ENCODE measurements at places on chromosomes 1 and 21.

- no peaks in the 10 kb centered on the region for H3K36me3 ChIP-seq
- no peak for DNase-seq
- H3K4me1 ChIP-seq: no peaks in the 10 kb centered on the region
- H3K27ac ChIP-seq: no peak overlapping the region
- no peak overlapping the region for H3K4me3 ChIP-seq
- peaks cover 45% of the 10 kb centered on the region for H3K27me3 ChIP-seq
Measured at GRCh38 chr1:24009406-24009805, 29.3 kb upstream of the SRSF10 start.

- H3K4me1 ChIP-seq: no peaks in the 10 kb centered on the region
- no peak overlapping the region for H3K27ac ChIP-seq
- peaks cover 78% of the 10 kb centered on the region for H3K27me3 ChIP-seq
- DNase-seq: no peak
- no peak overlapping the region for H3K4me3 ChIP-seq
- H3K36me3 ChIP-seq: no peaks in the 10 kb centered on the region
Measured at GRCh38 chr1:66598670-66599069, 64.7 kb downstream of the SGIP1 start.

- no peak for DNase-seq
- no peaks in the 10 kb centered on the region for H3K4me1 ChIP-seq
- H3K27me3 ChIP-seq: no peaks in the 10 kb centered on the region
- H3K4me3 ChIP-seq: no peak overlapping the region
- H3K36me3 ChIP-seq: peaks cover 2% of the 10 kb centered on the region
- no peak overlapping the region for H3K27ac ChIP-seq
Measured at GRCh38 chr1:154019269-154019668, 28.7 kb downstream of the RPS27 start.

GRCh38 chr1:61743716-61744580, 1.7 kb downstream of the PATJ start:
- peaks cover 5% of the 10 kb centered on the region for H3K36me3 ChIP-seq
- peak overlapping the region; percentile 91 for H3K4me3 ChIP-seq
- peaks cover 22% of the 10 kb centered on the region for H3K4me1 ChIP-seq
- no peak for DNase-seq
- peak overlapping the region; percentile 19 for H3K27ac ChIP-seq
- no peaks in the 10 kb centered on the region for H3K27me3 ChIP-seq

DNA sequence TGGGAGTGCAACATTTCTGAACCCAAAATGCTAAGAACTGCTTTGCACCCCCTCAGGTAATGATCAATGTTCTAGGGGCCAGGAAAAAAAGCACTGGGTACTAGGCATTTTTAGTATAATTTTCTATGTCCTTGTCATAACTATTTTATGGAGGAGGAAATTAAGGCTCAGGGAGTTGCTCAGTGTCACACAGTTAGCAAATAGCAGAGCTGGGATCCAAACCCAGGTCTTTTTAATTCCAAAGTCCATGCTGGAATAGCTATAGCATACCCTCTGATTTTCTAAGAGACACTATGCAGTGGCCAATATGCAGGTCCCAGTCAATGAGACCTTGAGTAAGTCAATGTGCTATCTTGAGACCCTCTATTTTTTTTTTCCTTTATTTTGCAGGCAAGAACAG, 394.5 kb upstream of the USP24 start:
- peaks cover 38% of the 10 kb centered on the region for H3K27me3 ChIP-seq
- DNase-seq: no peak
- no peaks in the 10 kb centered on the region for H3K36me3 ChIP-seq
- no peak overlapping the region for H3K27ac ChIP-seq

DNA sequence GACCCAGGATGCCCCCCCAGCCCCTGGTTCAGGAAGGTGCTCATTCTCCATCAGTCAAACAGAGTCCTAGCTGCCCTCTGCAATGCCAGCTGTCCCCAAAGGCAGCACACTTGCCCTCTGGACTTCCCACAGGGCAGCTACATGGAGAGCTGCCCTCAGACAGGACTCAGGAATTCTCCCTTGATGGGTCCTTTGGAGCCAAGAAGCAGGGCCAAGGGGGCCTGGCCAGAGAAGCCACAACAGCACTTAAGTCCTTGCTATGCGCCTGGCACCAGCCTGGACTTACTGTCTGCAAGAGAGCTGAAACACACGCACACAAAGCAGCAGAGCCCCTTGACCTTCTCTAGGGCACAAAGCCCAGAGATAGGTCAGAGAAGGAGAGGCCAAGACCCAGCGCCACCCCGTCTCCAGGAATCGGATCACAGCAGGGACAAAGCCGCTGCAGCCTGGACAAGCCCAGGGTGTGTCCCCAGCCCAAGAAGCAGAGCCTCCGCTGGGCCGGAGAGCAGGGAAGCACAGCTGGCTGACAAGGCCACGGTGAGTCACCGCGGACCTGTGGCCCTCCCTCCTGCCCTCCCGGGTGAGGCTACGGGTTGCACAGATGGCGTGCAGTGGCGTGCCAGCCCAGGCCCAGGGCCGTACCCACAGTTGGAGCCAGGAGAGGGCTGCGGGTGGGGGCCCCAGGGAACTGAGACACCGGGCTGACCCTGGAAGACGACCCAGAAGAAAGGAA, 1.7 kb downstream of the WNT9A start:
- H3K4me1 ChIP-seq: peaks cover 7% of the 10 kb centered on the region
- peak overlapping the region; percentile 71 for H3K4me3 ChIP-seq
- DNase-seq: no peak
- peak overlapping the region; percentile 41 for H3K27ac ChIP-seq

DNA sequence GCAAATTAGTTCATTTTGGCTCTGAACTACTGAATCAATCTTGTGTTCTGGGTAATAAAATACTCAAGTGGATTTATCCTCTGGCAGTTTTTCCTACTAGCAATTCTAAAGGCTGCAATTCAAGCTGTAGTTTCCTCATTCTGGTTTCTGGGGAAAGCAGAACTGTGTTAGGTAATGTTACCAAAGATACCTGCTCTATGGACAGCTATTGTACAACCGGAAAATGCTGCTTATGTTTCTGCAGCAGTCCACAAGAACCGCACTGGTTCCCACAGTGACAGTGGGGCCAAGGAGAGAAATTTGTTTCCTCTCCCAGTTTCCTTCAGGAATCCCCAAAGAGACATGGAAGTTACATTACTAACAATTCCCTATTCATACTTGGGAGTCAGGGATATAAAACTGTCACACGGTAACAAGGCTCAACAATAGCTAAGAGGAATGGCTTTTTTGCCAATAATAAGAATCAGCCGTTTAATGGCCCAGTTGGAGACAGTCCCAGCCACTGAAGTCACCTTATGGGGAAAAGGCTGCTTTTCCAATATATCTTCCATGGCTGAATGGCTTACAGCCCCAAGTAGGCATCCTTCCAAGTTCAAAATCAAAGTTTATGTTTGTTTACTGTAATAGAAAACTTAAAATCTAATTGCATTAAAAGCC, 52.6 kb downstream of the PCNX2 start:
- no peak for DNase-seq
- H3K4me1 ChIP-seq: peaks cover 11% of the 10 kb centered on the region
- H3K4me3 ChIP-seq: no peak overlapping the region

- H3K36me3 ChIP-seq: peaks cover 1% of the 10 kb centered on the region
- no peak overlapping the region for H3K4me3 ChIP-seq
- no peak for DNase-seq
- no peak overlapping the region for H3K27ac ChIP-seq
- no peaks in the 10 kb centered on the region for H3K4me1 ChIP-seq
Measured at GRCh38 chr1:5448486-5448885, 543.7 kb downstream of the NPHP4 start.

- no peak for DNase-seq
- no peak overlapping the region for H3K27ac ChIP-seq
- no peaks in the 10 kb centered on the region for H3K36me3 ChIP-seq
- no peaks in the 10 kb centered on the region for H3K4me1 ChIP-seq
Measured at GRCh38 chr1:178619042-178619927, 105.8 kb upstream of the RALGPS2 start.

GRCh38 chr1:232425421-232425820, 204.5 kb downstream of the SIPA1L2 start:
- DNase-seq: no peak
- no peaks in the 10 kb centered on the region for H3K27me3 ChIP-seq
- no peaks in the 10 kb centered on the region for H3K4me1 ChIP-seq
- no peak overlapping the region for H3K27ac ChIP-seq
